ENCODE measurements at places on chromosomes 1 and 21.
A peak's percentile ranks its signal among the peaks of the same experiment; 100 is the strongest.

DNA sequence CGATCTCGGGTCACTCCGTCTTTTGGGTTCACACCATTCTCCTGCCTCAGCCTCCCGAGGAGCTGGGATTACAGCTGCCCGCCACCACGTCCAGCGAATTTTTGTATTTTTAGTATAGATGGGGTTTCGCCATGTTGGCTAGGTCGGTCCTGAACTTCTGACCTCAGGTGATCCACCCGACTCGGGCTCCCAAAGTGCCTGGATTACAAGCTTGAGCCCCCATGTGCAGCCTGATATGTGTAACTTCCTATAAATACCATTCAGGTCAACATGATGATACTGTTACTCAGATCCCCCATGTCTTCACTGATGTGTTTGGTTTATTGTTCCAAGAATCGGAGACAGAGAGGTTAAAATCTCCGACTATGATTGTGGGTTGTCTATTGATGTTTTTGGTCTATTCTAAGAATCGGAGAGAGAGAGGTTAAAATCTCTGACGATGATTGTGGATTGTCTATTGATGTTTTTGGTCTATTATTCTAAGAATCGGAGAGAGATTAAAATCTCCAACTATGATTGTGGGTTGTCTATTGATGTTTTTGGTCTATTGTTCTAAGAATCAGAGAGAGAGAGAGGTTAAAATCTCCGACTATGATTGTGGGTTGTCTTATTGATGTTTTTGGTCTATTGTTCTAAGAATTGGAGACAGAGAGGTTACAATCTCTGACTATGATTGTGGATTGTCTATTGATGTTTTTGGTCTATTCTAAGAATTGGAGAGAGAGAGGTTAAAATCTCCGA lies 17.0 kb downstream of the C1orf159 start:
- no peak for DNase-seq

DNA sequence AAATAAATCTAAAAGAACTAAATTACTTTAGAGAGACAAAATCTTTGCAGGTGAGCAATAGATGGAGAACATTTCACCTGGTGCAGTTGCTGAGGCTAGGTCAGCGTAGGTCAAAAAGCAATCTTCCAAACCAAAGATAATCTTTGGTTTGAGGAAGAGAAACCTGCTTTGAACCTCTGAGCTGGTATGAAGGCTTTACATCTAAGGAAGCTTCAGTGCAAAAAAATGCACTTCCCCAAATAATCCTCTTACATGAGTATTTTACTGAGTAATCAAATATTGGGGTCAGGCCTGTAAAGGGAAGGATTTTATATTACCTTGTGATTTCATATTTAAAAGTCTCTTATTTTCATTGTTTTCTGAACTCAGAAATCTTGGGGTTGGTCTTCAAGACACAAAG lies 223.6 kb downstream of the SRGAP2C start:
- DNase-seq, result no peak

GRCh38 chr1:18639368-18640055 lies 8.9 kb downstream of the PAX7 start:
- DNase-seq, result no peak

GRCh38 chr1:104387716-104388508 lies 638.2 kb downstream of the AMY1C start:
- no peak for DNase-seq

GRCh38 chr1:11397151-11397901 lies 81.6 kb upstream of the DISP3 start:
- DNase-seq, result no peak

GRCh38 chr21:42671778-42672593 lies 18.6 kb downstream of the PDE9A start:
- peak; percentile 70 for DNase-seq

DNA sequence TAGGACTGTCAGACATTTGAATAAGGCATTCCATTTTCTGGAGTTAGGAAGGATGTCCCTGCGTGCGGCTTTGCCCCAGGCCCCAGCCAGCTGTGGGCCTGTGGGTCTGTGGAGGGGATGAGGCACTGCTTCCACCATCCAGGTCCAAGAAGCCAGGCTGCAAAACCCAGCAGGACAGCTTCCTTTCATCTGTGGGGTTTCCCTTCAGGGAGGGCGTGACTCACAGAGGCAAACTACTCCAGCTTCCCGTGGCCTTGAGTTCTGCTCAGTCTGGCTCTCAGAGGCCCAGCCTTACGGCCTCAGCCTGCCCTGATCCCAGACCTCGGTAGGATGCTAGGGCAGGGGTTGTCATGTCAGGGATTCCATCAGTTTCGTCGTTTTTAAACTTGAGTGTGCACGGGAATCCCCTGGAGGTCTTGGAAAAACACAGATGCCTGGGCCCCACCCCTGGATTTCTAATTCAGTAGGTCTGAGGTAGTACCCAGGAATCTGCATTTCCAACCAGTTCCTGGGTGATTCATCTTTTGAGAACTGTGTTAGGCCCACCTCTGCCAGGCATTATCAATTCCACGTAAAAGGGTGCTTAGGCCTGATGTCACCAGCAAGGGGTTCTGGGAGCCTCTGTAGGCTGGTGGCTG lies 32.3 kb upstream of the TENT5C start:
- no peak for DNase-seq

GRCh38 chr1:19321071-19321470 lies 8.9 kb downstream of the SLC66A1 start:
- DNase-seq, result no peak

DNA sequence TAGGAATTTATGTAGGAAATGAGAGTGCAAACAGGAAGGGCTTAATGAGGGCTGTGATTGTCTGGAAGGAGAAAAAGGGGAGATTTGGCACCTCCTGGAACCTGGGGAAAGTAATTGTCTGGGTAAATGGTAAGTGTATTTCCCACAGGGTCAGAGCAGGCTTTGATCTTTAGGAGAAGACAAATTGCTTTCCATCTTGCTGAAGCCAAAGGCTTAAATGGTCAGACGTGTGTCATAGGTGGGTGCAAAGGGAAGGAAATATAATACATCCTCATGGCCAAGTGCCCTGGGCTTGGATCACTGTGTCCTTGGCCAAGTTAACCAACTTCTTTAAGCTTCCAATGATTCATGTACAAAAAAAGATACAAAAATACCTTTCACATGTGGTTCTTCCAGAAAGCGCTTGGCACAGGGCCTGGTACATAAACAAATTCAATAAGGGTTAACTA lies 1.3 kb upstream of the DUSP23 start:
- DNase-seq, result no peak

DNA sequence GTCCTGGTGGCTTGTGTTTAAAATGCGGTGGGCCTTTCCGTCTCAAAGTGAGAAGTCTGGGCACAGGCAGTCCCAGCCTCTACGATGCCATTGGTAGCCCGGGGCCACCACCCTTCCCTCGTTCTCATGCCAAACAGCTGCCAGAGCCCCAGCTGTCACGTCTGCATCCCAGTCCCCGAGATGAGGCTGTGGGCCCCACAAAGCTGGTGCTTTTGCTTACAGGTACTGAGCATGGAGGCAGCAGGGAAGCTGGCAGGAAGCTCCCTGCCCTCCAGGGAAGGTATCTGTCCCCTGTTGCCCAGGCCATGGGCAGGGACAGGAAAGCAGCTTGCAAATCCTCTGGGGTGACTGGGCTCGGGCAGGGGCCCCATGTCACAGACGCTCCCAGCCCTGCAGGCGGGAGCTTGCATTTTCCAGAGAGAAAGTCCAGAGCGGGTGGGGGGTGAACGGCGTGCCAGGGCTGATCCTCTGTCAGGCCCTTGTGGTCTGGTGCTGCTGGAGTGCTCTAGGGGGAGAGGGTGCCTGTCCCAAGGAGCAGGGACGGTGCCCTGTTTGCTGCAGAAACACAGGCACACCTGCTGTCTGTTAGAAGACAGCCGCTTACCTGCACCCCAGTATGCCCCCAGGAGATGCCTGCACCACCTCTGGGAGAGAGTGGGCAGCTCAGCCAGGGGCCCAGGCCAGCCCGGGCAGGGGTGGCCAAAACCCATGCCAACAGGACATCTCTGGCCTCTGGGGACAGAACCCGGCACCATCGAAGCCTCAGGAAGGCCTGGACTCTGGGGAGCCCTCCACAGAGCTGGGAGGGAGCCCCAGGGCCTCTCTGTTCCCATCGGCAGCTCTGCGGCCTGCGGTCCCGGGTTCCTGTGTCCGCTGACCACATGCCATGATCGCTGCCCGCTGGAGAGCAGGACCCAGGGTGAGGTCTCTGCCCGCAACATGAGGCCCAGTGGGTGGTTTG lies 45.9 kb downstream of the SLX9 start:
- DNase-seq, result no peak

GRCh38 chr21:26782331-26782730 lies 62.9 kb downstream of the ADAMTS1 start:
- DNase-seq, result no peak

DNA sequence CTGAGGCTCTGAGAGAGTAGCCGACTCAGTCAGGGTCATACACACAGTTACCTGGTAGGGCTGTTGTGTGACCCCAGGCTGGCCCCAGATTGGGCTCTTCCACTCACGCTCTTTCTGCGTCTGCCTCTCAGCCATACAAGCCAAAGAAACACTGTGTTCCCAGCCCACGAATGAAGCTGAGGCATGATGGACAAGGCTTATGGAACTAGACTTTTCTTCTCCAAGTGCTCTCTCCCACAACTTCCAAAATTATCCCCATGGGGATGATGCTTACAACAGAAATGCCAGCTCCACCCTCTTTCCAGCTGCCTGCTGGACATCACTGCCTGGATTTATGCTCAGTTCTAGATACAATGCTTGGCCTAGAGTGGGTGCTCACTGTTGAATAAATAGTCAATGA lies 102.8 kb upstream of the JUN start:
- DNase-seq, result no peak

DNA sequence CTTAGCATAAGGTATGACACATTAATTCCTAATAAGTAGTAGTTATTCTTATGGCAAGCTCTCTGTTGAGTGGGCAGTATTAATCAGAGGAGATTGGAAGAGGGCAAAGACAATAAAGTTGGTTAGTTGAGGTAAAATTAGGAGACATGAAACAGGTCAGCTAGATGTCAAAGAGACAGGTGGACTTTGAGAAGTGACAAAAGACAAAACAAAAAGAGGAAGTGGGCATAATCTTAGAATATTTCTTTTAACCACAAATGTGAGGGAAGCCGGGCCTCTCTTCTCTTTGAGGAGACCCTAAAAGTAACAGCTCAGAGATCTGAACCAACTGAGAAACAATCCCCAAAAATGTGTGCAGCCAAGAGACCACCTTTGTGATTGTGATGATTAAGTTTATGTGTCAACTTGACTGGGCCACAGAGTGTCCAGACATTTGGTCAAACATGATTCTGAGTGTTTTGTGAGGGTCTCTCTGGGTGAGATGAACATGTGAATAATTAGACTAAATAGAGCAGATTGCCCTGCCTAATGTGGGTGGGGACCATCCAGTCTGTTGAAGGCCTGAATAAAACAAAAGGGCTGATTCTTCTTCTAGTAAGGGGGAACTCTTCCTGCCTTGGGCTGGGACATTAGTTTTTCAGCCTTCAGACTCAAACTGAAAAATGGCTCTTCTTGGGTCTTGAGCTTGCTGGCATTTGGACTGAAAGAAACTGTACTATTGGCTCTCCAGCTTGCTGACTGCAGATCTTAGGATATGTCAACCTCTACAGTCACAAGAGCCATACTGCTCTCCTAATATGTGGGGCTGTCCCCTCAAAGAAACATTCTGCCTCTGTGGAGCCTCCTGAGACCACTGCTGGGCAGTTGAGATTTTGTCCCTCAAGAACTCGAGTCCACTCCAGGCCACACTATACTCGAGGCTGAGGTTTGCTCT lies 40.0 kb downstream of the FCRL5 start:
- no peak for DNase-seq

- no peak for DNase-seq
These were observed 631.4 kb downstream of the SMYD3 start for GRCh38 chr1:245875581-245876261.

DNA sequence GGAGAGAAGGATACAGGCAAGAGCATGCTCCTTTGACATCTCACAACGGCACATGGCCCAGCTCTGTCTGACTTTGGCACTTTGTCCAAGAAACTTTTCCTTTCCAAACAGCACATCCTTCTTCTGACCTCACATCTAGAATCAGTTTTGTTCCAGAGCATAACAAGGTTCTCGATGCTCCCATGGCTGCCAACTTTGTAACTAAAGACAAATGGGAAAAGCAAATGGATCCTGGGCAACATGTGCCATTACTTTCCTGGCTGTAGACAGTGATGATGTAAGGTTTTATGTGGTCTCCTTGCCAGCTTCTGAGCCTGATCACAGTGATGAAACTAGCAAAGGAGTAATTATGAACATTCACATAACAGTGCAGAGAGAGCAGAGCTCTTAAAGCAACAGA lies 171.8 kb upstream of the C1orf87 start:
- no peak for DNase-seq

- no peak for DNase-seq
These were observed 353.4 kb upstream of the NEGR1 start for GRCh38 chr1:72635719-72636118.

DNA sequence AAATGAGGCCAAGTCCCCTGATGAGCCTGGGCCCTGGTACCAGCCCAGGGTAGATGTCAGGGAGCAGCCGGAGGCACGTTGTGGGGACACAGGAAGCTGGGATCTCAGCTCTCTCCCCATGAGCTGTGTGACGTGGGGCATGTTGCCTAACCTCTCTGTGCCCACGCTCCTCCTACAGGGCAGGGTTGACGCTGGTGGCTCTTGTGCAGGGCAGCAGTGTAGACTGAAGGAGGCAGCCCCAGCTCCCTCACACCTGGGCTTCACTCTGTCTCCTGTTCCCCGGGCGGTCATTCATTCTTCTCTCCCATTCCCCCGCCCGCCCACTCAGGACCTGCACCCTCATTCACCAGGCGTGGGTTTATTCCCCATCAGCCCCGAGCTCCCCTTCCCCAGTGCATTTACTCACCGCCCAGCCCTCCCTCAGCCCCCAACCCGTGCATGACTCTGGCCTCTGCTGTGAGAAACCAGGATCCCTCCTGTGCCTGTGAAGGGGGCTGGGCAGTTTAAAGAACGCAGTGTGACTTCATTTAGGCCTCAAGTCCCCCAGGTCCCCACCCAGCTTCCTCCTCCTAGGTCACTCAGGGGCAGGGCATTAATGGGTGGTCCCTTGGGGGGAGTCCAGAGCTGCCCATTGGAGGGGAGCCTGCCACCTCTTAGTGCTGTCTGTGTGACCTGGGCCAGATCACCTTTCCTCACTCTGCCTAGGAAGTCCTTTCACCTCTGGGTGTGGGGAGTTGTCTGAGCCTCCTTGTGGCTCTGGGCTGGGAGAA lies 285.7 kb downstream of the PTPRU start:
- DNase-seq, result no peak

- DNase-seq, result peak; percentile 54
These were observed 24.9 kb upstream of the CR1L start for GRCh38 chr1:207619871-207620542.

- DNase-seq, result peak; percentile 94
These were observed 1341.7 kb downstream of the PLA2G4A start for GRCh38 chr1:188170411-188170810.

DNA sequence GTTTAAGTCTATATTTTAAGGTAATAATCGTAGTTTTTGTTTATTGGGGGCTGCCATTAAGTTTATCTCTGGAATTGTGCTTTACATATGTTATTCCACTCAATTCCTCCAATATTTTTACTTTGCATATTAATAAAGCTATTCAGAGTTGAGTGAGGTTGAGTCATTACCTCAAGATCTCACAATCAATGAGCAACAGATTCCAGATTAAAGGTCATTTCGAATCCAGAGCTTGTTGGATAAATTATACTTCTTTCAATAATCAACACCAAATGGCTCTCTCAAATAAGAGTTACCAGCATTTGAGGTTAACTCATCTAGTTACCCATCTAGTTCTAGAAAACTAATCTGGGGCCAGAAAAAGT lies 16.7 kb downstream of the RGS4 start:
- DNase-seq, result no peak

GRCh38 chr21:26405735-26406361 lies 167.2 kb downstream of the CYYR1 start:
- DNase-seq, result no peak

- DNase-seq, result no peak
These were observed 181.7 kb downstream of the DHRS3 start for GRCh38 chr1:12436345-12436658.
